ENCODE measurements at places on chromosomes 7 and 10. TPM values are rescaled to one million over a fixed set of nuclear protein-coding genes. Genes with fewer than 3 reads are reported as not detected.

LLCFC1 gene
- not detected for polyA plus RNA-seq

GRCh38 chr10:34996843-34997242 is 93.3 kb downstream of the CUL2 start:
- no peak for DNase-seq

DENND2A gene
- not detected for polyA plus RNA-seq

GRCh38 chr7:36627836-36628235 is 96.5 kb downstream of the AOAH start:
- DNase-seq: no peak

IRF5 gene
- 0.40 TPM for polyA plus RNA-seq

PPP1R3C gene
- not detected for polyA plus RNA-seq

DUSP5 gene
- polyA plus RNA-seq: 0.44 TPM

PTPRZ1 gene
- not detected for polyA plus RNA-seq

DNA sequence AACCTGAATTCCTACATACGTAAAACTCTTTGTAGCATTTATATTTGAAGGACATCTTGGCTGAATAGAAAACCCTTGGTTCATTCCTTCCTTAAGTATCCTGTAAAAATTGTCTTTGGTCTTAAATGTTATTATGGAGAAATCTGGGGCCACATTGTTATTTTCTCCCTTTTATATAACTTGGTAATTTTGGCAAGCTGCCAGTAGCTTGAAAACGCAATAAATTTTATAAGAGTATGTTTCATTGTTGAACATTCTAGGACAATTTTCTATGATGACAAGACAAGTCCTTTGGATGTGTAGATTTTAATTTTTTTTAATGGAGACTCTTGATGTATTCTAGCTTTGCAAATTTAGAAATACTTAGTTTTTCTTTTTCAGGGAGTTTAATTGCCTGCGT is 191.9 kb downstream of the ABCA13 start:
- no peak for DNase-seq

CALHM1 gene
- polyA plus RNA-seq: not detected

GRCh38 chr10:70890917-70891431 is 2.6 kb upstream of the PCBD1 start:
- no peak for DNase-seq

Measured in naive thymus-derived CD8-positive, alpha-beta T cell (primary cell).